MCF 10A (cell line): ENCODE measurements at places on chromosomes 1 and 21.

- peak; percentile 63 for DNase-seq
Measured at GRCh38 chr1:166145499-166145898, 21.3 kb downstream of the FAM78B start.

- no peak for DNase-seq
Measured at GRCh38 chr1:29382851-29383745, 146.8 kb downstream of the PTPRU start.

DNA sequence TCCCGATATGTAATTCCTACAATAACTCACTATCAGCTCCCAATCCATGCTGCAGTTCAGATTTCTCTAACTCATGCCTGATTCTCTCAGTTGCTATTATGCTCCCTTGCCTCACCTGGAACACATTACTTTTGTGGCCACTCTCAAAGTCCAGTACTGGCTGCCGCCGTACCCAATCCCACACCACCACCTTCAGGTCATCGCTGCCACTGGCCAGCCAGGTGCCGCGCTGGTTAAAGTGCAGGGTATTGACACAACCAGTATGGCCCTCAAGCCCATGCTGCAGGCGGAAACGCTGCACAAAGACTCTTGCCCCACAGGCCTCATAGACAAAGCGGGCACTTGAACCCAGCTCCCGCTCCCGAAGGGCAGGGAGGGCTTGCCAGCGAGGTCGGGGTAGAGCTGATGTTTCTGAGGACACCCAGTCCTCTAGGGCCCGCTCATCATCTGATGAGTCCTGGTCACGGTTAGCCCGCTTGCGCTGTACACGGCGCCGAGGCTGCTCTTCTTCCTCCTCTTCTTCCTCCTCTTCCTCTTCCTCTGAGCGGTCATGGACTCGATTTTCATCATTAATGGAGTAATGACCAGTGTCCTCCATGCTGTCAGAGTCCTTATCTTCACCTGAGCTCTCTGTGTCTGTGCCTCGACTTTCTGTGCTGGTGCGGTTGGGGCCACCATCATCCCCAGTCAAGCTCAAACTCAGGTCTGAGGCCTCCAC lies 22.6 kb downstream of the DCAF8 start:
- DNase-seq: no peak

GRCh38 chr1:185860859-185861258 lies 126.7 kb downstream of the HMCN1 start:
- no peak for DNase-seq

GRCh38 chr21:38958940-38959691 lies 153.4 kb downstream of the ETS2 start:
- peak; percentile 49 for DNase-seq

- no peak for DNase-seq
Measured at GRCh38 chr1:226104671-226105121, 42.2 kb downstream of the H3-3A start.

GRCh38 chr1:53899206-53899628 lies 5.2 kb downstream of the DIO1 start:
- no peak for DNase-seq

DNA sequence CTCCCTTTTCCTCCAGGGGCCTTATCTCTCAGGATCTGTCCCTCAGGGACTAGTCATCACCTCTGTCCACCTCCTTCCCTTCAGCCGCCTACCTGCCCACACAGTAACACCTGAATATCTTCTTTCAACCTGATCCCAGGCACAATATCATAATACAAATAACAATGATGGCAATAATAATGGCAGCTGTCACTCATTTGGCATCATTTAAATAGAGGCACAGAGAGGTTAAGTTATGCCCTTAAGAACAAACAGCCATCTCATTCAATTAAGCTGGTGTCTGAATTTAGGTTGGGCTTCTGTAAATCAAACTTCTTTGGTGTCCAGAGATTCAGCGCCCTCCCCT lies 47.5 kb downstream of the AHDC1 start:
- no peak for DNase-seq

DNA sequence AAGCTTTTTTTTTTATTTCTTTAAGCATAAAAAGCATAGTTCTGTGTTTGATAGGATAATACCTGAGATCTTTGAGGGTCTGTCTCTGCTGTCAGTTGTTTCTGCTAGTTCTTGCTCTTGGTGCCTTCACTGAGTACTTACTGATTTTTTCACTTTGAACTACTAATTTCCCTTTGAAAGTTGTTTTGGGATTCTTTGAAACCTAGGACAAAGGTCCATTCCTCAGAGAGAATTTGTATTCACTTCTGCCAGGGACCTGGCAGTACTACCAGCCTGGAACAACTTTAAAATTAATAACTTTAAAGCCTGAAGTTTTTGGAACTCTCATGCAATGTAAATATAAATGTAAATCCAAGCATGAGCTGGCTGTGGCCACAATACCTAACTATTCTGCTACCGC lies 190.1 kb downstream of the TM2D1 start:
- no peak for DNase-seq
